ENCODE measurements at places on chromosomes 2 and 18. TPM values are rescaled to one million over a fixed set of nuclear protein-coding genes. Genes with fewer than 3 reads are reported as not detected.

Gene ITGB6
- total RNA-seq, result not detected

Gene RBM44
- 0.47 TPM for total RNA-seq

Gene GAREM2
- total RNA-seq, result 0.63 TPM

Gene RAB6C
- not detected for total RNA-seq

Gene SP5
- total RNA-seq, result not detected

Gene SULT1C3
- not detected for total RNA-seq

Gene GREB1
- 0.09 TPM for total RNA-seq

Gene SCG2
- 0.38 TPM for total RNA-seq

Gene TMEM169
- under 0.01 TPM for total RNA-seq

Gene ZNF519
- total RNA-seq, result 3.3 TPM

Gene LYPD6
- total RNA-seq, result 1.8 TPM

Gene CDK15
- not detected for total RNA-seq

Gene NGEF
- total RNA-seq, result 1.5 TPM

Gene ZBTB7C
- not detected for total RNA-seq

Gene EVA1A
- total RNA-seq, result 116 TPM

Gene MAPRE3
- total RNA-seq, result 0.90 TPM

Gene IL18RAP
- not detected for total RNA-seq

Gene SKA1
- 15.0 TPM for total RNA-seq

Gene NYAP2
- not detected for total RNA-seq

Gene C2orf80
- not detected for total RNA-seq

Gene OBSL1
- 22.0 TPM for total RNA-seq

Gene RAB11FIP5
- 34.2 TPM for total RNA-seq

Gene C18orf63
- not detected for total RNA-seq

Gene LIMS4
- total RNA-seq, result 19.5 TPM

Gene HOXD8
- 4.1 TPM for total RNA-seq

Gene SPATA3
- not detected for total RNA-seq

Gene COL6A3
- total RNA-seq, result 497 TPM

Gene ASB18
- not detected for total RNA-seq

Gene PSMA8
- not detected for total RNA-seq

Gene ABCG8
- not detected for total RNA-seq

Gene ZNF385B
- total RNA-seq, result not detected

Gene SRSF7
- total RNA-seq, result 234 TPM

Gene RNF125
- total RNA-seq, result 0.09 TPM

Gene SNED1
- total RNA-seq, result 23.2 TPM

Gene TGFBRAP1
- total RNA-seq, result 23.8 TPM

Gene GDF7
- 1.5 TPM for total RNA-seq

Gene MYO3B
- not detected for total RNA-seq

Gene RND3
- total RNA-seq, result 58.3 TPM

Gene ALLC
- not detected for total RNA-seq

Gene TMEM131
- total RNA-seq, result 11.1 TPM

All from endothelial cell of coronary artery (primary cell).